ENCODE measurements at places on chromosomes 3 and 15.

GRCh38 chr15:38972831-38973230 lies 408.2 kb upstream of the RASGRP1 start:
- DNase-seq: no peak

GRCh38 chr3:133812872-133813271 lies 7.3 kb downstream of the SRPRB start:
- DNase-seq: no peak

GRCh38 chr3:123421353-123422174 lies 27.3 kb downstream of the ADCY5 start:
- peak; percentile 39 for DNase-seq

DNA sequence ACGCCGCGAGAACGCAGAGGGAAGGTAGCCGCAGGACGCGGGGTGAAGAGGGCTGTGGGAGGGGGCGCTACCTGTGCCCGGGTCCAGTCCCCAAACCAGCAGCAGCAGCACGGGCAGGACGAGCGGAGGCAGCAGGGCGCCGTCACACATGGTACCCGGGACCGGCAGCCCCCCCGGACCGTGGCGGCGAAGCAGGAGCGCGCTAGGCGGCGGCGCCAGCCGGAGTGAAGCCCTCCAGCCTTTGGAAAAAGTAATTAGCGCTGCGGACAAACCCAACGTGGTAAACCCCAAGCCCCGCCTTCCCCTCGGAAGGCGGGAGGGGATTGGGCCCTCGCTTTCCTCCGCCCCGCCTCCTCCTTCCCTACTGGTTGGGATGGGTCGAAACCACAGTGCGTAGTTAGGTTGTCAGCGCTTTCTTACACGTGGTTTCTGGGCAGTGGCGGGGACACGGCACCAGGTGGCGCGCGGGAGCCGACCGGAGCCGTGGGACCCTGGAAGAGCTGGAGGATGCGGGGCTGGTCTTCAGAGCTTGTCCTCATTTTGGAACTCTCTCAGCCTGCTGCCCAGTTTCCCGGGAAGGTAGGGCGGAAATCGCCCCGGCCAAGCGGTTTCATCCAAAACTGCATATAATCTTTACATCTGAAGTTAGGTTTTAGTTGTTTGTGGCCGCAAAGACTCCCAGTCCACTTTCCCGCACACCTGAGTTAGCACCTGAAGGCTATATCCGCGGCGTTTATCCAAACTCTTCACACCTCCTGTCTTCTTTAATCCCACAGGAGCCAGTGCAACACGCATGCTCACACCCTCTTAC lies at the start of gene ADAMTS17:
ADAMTS17 (minus strand) TSS at position 226 of the 811 bp plus-strand sequence; CDS start at position 150, 76 bp downstream.
- no peak for DNase-seq

DNA sequence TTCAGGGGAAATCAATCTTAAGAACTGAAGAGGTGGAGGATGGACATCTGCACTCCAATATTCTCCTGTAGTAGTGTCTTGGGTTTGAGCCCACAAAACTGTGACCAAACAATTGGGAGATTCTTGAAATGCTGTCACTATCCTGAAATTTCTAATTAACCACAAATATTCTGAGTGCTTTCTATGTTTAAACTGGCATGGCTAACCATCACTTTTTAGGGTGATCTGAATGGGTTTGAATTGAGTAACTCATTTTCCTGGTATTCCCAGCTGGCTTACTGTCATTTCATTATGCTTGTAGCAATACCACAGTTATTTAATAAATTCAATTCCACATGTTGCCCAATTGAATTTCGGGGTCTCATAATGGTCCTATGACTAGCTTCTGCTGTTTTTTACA lies 216.9 kb upstream of the DCBLD2 start:
- no peak for DNase-seq

DNA sequence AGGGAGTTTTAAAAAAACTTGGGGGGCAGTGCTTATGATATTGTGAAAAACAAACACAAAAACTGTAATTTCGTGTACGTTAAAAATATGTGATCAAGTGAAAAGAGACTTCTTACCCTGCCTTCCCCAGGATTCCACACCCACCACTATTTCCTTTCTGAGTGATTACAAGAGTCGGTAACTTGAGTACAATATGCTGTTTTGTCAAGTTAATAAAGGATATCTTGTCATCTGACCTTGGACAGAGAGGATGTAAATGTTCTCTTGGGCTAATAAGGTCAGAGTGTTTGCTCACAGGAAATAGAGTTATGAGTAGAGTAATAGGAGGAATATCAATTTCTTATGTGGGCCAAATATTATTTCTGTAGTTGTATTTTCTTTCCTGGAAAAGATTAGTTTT lies 68.1 kb downstream of the NOX5 start:
- DNase-seq: no peak

GRCh38 chr15:88609344-88610090 lies 11.6 kb upstream of the AEN start:
- DNase-seq: no peak

GRCh38 chr15:44194323-44195150 lies 534 bp downstream of the FRMD5 start:
- peak; percentile 8 for DNase-seq

- DNase-seq: no peak
These were observed 25.8 kb upstream of the MFGE8 start for GRCh38 chr15:88938802-88939485.

DNA sequence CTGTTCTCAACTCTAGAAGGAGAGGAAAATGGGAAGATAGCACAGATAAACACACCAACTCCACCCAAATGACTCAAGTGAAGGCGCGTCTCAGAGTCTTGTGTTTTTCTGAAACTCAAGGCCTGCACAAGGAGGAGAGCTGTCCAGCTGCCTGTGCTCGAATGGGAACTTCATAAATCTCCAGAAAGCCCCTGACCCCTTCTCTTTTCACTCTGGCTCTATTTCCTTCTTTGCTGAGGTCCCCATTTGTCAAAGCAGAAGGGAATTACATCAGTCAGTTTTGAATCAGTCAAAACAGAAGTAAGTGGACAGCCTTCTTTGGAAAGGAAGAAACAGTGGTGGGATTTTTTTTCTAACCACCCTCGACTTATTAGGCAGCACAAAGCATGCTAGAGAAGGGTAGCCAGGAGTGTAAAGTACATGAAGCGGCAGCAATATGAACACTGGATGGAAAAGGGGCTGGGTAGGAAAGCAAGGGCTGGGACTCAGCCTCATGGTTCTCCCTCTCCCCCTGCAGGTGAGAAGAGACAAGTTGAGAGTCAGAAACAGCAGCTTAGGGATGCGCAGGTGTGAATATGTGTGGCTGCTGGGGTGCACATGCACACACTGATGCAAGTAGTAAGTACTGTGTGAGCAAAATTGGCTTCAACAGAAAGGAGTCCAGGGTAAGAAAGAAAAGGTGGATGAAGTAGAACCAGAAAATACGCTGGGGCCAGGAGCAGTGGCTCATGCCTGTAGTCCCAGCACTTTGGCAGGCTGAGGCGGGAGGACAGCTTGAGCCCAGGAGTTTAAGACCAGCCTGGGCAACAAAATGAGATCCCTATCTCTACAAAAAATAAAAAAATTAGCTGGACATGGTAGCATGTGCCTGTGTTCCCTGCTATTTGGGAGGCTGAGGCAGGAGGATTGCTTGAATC lies 36.6 kb upstream of the MAGEF1 start:
- no peak for DNase-seq

GRCh38 chr3:61559136-61559731 lies 2.1 kb upstream of the PTPRG start:
- DNase-seq: no peak

- DNase-seq: no peak
These were observed 418.7 kb upstream of the CNTN6 start for GRCh38 chr3:674116-674515.

DNA sequence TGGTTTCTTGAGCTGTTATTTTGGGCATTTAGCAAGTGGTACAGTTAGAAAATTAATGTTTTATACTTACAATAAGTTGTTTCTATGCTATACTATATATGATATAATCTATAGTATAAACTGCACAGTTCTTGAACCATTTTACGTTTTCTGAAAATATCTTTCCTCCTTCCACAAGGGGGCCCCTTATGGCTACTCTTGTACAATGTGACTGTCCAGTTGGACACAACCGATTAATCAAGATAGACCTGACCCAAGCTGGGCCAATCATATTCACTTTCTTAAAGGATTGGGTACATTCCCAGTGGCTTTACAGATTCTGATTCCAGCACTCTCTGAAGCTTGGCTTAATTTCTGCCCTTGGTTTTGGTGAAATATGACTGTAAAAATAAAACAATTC lies 953.4 kb downstream of the AGBL1 start:
- DNase-seq: no peak

- no peak for DNase-seq
These were observed 16.4 kb downstream of the HDC start for GRCh38 chr15:50248994-50249582.

GRCh38 chr3:2061360-2061759 lies 37.3 kb upstream of the CNTN4 start:
- no peak for DNase-seq

DNA sequence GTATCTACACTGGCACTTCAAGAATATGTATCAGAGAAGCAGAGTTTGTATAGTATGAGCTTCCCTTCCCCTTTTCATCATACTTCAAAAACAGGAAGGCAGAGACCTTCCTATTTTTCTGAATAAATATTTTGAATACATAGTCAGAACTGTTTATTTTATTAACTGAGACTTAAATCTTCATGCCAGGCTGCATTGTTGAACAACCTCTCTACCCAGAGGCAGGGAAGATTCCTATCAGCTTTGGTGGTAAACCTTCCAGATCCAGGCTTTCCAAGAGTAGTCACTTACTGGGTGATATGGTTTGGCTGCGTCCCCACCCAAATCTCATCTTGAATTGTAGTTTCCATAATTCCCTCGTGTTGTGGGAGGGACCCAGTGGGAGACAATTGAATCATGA lies 217.4 kb upstream of the ATP11B start:
- no peak for DNase-seq

GRCh38 chr3:152123457-152123856 lies 145.3 kb upstream of the MBNL1 start:
- DNase-seq: no peak

GRCh38 chr3:183534249-183534648 lies 21.3 kb downstream of the KLHL6 start:
- DNase-seq: no peak

- peak; percentile 73 for DNase-seq
These were observed 4.2 kb upstream of the NPHP3 start for GRCh38 chr3:132726341-132726823.

DNA sequence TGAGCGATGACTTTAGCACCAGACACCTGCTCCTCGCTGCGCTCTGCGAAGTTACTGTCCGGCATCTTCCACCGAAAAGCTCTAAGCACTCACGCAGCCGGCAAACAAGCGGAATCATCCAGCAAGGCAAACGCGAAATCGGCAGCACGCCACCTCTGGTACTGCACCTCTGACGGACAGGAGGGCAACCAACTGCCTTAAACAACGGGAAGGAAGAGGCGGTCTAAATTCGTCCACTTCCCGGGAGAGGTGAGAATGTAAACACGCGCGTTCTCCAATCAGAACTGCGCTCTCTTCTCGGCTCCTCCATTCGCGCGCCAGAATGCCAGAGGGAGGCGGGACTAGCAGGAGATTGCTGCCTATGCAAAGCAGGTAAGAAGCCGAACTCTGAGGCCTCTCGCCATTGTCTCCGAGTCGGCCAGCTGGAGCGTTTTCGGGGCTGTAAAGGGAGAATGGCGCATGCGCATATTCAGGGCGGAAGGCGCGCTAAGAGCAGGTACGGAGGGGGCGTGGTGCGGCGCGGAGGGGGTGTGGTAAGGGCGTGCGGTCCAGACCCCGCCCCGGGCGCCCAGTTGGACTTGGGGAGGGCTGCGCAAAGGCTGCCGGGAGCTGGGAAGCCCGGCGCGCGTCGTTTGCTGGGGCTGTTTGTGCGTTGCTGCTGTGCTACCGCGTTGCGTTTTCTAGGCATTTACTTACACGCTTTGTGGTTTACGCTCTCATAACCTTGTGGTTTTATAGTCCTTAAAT lies at the start of the genes BTD and HACL1:
BTD (plus strand) TSS at position 347 of the 747 bp plus-strand sequence. CDS start 33,695 bp downstream, outside the sequence.
HACL1 (minus strand) TSS at position 171 of the 747 bp plus-strand sequence; CDS start at position 65, 106 bp downstream.
- DNase-seq: no peak

DNA sequence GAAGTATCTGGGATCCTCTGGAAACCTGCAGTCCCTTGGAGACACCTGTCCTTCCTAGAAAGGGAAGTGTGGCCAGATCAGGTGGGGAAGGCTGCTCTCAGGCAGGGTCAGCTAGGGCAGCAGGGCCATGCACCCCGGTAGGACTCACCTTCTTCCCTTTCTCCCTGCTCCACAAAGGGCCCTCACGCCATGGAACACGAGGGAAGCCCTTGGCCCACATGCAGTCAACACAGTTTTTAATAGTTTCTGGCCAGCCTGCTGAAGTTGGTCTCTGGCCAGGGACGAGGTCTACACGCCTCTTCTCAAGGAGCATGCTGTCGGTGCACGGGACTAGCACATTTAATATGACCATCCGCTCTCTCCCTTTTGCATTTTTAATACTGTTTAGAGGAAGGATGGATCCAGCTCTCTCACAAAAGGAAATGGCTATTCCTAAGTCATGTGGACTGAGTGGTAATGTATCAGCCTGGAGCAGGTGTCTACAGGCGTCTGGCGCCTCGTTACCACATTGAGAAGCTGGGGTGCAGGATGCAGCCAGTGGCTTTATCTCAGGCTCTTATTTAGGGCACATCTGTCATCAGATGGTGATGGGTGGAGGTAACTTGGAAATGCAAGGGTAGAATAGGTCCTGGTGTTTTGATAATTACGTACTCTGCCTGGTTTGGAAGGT lies 153.9 kb downstream of the KLF13 start:
- DNase-seq: no peak

GRCh38 chr15:90240856-90241255 lies 6.8 kb downstream of the GDPGP1 start:
- DNase-seq: peak; percentile 7

Measured in NCI-H1694 (cell line).